Muscle of arm (tissue), 14 donors: ENCODE measurements at places on chromosomes 12 and 14.

DNA sequence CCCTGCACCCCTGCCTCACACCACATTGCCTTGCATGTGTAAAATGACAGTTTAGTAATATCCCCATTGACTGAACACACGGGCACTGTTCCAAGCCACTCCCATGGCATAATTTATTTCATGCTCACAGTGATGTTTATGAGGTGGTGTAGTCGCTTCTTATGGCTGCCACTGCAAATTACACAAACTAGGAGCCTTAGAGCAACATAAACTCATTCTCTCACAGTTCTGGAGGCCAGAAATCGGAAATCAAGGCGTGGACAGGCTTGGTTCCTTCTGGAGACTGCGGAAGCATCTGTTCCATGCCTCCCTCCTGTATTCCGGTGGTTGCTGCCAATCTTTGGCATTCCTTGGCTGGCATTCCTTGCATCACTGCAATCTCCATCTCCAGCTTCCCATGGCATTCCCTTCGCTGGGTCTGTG is 97.3 kb downstream of the RIN3 start:
- DNase-seq: no peak

GRCh38 chr12:65997056-65997455 is 133.5 kb downstream of the LLPH start:
- DNase-seq: no peak

DNA sequence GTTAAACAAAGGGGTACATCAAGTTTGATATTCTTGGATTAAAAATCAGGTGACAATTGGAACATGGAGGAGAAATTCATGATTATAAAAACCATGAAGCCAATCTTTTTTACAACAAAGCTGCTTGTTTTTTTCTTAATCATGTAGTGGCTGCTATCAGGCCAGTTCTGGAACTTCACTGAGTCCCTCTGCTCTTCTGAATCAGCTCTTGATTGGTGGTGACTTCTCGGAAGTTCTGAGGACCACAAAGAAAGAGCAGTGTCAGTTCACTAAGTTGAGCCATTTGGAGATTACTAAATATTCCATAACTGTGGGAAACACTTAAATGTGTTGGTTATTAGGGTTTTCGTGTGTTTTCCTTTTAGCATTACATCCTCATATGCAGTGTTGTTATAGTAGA is 8.5 kb downstream of the EIF4B start:
- no peak for DNase-seq

- DNase-seq: peak; percentile 49
Measured at GRCh38 chr12:47773062-47773857, at the start of gene SLC48A1. SLC48A1 (plus strand) TSS chr12:47773238; CDS start chr12:47773305, 67 bp downstream.

DNA sequence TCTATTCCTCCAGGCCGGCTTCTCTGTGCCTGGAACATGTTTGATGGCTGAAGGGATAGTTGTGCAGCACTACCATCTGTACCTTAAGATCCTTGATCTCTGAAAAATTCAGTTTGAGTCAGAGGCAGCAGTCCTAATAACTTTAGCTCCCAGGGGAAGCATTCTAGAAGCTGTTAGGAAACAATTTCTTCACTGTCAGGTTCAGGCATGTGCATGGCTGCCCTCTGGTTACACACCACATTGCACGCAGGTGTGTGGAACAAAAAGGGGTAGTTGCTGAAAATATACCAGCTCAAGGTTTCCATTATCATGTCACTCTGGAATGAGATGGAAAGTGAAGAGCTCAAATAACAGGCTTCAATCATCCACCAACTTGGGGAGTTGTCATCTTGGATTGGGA is 80.1 kb downstream of the CHST11 start:
- no peak for DNase-seq

- DNase-seq: no peak
Measured at GRCh38 chr14:60951776-60952435, 29.0 kb downstream of the TRMT5 start.

DNA sequence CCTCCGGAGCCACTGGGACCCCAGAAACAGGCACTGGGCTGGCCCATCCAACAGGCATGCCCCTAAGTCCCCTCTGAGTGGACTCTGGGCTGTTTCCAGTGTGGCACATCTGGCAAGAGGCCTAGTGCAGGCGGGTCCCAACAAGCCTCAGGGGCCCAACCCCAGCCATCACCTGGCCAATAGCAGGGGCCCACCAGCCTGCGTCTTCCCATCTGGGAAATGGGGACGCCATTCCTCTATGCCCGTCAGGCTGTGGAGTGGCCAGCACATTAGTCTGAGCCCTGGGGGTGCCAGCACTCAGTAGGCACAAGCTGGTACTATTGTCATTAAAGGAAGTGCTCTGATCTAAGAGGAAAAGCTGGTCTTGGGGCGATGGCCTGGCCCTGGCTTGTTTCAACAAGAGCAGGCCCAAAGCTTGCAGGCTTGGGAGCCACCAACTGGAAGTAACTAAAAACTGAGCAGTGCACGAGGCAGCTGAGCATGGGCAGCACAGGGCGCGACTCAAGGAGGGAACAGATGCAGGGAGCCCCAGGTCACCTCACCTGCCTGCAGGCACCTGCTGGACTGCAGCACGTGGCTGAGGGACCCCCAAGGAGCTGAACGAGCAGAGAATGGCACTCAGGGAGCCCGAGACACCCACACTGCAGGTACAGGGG is 8.4 kb downstream of the DEGS2 start:
- DNase-seq: no peak

- DNase-seq: peak; percentile 35
Measured at GRCh38 chr12:76863837-76864236, 15.0 kb downstream of the CSRP2 start.

- DNase-seq: no peak
Measured at GRCh38 chr14:54549862-54550261, 17.1 kb upstream of the SAMD4A start.

DNA sequence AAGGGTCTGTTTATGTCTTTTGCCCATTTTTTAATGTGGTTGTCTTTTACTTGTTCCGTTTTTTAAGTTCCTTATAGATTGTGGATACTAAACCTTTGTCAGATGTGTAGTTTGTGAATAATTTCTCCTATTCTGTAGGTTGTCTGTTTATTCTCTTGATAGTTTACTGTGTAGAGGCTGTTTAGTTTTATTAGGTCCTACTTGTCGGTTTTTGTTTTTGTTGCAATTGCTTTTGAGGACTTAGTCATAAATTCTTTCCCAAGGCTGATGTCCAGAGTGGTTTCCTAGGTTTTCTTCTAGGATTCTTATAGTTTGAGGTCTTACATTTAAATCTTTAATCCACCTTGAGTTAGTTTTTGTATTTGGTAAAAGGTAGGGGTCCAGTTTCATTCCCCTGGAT is 33.9 kb downstream of the SLC39A9 start:
- no peak for DNase-seq

- DNase-seq: no peak
Measured at GRCh38 chr12:79691511-79692248, 916 bp upstream of the PAWR start.

- DNase-seq: no peak
Measured at GRCh38 chr14:24976602-24977001, 73.3 kb downstream of the STXBP6 start.

GRCh38 chr12:99259040-99259934 is 388.3 kb upstream of the GARIN6 start:
- DNase-seq: peak; percentile 46

- no peak for DNase-seq
Measured at GRCh38 chr14:94028450-94028826, 2.3 kb downstream of the OTUB2 start.
